ENCODE measurements at places on chromosomes 5 and 9.

DNA sequence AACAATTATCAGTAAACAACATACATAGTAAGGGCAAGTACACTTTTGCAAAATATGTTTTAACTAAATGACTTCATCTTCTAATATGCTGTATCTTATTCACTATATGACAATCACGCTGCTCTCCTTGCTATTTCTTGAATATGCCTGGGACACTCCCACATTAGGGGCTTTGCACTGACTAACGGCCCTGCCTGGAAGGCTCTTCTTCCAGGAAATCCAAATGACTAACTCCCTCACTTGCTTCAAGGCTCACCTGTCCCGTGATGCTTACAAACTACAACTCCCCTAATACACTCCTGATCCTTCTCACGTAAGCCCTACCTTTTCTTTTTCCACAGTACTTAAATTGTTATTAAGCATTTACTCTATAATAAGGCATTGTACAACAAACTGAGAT is 10.6 kb downstream of the ERP44 start:
- no peak for DNase-seq

DNA sequence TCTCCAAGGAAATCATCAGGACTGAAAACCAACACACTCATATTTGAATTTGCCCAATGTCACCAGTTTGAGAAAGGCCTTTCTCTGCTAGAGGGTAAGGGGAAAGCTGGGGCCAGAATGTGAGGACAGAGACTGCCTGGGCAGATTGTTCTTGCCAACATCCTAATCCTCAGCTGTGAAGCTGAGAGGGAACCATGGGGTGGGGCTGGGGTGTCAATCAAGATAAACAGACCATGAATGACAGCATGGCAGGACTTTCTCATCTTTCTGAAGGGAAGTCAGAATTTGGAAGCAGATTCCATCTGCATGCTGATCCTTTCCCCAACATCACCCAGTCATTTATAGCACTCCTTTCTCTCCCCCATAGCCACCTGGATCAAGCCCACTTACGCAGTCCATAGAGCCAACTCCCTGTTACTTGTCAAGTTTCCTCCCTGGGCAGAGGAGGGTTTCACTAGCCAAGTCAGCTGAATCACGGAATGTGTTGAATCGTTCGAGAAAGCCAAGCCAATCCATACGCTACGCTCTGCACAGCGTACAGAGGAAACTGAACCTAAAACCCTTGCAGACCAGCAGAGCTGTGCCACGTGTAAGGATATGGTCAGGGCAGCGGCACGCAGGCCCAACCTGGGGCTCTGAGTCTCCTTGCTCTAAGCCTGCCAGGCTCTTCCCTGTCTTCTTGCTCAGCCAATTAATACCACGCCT is 14.9 kb downstream of the GLDC start:
- DNase-seq: no peak

GRCh38 chr9:9893837-9894236 is 719.0 kb downstream of the PTPRD start:
- DNase-seq: peak; percentile 53

DNA sequence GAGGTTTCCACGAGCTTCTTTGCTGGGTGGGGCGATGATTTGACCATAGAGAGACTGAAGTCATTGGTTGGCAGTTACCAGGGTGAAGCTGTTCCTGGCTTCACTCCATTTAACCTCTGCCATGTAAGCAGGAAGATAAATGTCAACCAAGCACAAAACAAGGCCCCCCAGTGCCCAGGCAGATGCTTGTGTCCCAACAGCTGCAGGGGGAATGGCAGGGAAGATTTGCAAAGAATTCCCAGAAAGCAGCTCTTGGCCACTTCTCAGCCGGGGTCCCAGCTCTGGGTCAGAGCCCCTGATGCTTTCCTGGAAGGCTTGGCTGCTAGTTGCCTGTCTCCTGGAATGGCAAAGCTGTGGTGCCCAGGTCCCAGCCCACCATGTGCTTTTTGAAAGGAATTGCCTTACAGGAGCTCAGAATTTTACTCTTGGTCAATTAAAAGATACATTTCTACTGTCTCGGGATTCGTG is 383.4 kb downstream of the ENC1 start:
- DNase-seq: no peak

- DNase-seq: peak; percentile 60
Observed at GRCh38 chr9:5879419-5880181, 11.1 kb upstream of the MLANA start.

- no peak for DNase-seq
Observed at GRCh38 chr5:125446986-125447385, 700.5 kb upstream of the ZNF608 start.

DNA sequence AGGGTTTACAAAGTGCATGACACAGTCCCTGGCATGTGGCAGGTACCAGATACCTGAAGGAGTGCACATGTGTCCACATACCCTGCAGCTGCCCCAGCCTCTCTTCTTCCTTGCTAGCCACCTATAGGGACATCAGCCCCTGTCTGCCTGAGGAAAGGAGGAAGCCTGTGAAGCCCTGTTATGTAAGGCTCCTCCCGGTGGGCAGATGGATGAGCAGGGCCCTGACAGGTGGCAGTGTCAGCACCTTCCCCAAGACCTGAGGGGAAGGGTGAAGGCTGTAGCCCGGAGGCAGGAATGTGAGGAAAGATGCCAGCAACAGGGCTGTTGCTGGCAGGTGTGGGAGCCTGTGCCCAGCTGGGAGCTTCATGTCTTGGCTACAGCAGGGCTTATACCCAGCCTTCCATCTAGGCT is 21.7 kb downstream of the TCF7 start:
- no peak for DNase-seq

- no peak for DNase-seq
Observed at GRCh38 chr5:107184066-107184465, 486.7 kb downstream of the EFNA5 start.

GRCh38 chr5:39898731-39899130 is 474.0 kb upstream of the DAB2 start:
- DNase-seq: no peak

DNA sequence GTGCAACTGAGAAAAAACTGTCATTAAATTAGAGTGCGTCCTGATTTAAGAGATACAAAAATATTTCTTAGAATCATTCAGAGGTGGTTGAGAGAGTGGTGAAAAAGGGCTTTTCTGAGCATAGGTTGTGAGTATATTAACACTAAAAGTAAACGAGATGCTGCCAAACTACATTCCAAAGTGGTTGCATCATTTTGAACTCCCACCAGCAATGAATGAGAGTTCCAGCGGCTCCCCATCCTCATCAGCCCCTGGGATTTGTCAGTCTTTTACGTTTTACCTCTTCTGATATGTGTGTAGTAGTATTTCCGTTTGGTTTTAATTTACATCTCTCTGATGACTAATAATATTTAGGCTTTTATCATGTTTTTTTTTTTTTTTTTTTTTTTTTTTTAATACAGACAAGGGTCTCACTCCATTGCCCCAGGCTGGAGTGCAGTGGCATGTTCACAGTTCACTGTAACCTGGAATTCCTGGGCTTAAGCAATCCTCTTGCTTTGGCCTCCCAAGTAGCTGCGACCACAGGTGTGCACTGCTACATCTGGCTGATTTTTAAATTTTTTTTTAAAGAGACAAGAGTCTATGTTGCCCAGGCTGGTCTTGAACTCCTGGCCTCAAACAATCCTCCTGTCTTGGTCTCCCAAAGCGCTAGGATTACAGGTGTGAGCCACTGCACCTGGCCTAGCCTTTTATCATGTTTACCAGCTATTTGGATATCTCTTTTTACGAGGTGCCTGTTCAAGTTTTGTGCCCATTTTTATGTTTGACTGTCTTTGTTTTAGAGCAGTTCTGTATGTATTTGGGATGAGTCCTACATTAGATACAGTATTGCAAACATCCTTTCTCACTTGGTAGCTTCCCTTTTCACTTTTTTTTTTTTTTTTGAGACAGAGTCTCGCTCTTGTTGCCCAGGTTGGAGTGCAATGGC is 17.0 kb downstream of the PRRT1B start:
- DNase-seq: peak; percentile 12

- DNase-seq: peak; percentile 70
Observed at GRCh38 chr5:139458580-139459407, 3.7 kb downstream of the ECSCR start.

DNA sequence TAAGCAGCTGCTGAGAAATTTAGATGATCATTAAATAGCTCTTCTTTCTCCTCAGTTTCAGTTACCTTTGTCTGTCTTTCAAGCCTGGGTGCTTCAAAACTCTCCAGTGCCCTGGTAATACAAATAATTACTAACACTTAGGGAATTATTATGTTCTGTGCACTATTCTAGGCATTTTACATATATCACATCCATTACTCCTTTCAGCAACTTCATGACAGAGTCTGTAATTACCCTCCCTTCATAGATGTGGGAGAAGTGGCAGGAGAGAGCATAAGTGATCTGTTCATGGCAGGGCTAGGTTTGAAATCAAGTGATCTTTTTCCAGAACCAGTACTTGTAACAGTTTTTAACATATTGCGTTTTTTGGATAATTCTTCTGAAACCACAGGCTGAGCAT is 32.0 kb downstream of the MAN2A1 start:
- DNase-seq: no peak

GRCh38 chr5:106649031-106649430 is 1021.7 kb downstream of the EFNA5 start:
- DNase-seq: no peak

DNA sequence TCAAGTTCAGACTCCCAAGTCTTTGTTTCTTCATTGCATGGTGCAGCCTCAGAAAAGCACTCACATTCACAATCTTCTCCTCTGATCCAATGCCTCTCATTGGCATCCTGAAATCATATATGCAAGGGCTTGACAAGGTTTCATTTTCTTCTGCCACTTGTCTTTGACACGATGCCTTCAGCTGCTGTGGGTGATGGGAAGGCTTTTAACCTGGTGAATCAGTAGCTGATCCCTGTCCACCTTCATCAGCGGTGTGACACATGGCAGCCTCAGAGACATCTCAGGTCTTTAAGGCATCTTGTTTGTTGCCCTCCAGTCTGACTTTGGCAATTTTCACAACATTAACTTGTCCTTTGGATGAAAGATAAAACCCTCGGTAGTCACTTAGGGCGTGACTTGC is 147.2 kb downstream of the PRELID2 start:
- DNase-seq: no peak

DNA sequence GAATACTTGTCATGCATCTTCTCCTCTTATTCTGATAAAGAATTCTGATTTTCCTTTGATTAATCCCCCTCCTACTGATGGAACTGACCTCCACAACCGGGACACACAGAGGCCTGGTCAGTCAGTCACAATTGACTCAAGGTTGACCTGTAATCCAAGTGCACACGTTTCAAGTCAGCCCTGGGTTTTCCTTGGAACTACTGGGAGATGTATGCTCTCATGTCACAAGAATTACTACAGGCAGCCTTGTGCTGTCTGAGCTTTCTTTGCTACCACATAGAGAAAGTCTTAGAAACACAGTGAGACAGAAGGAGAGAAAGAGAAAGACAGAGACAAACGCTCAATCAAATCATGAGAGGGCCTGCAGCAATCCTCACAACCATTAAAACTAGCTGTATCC is 345.8 kb downstream of the PDE4D start:
- no peak for DNase-seq

DNA sequence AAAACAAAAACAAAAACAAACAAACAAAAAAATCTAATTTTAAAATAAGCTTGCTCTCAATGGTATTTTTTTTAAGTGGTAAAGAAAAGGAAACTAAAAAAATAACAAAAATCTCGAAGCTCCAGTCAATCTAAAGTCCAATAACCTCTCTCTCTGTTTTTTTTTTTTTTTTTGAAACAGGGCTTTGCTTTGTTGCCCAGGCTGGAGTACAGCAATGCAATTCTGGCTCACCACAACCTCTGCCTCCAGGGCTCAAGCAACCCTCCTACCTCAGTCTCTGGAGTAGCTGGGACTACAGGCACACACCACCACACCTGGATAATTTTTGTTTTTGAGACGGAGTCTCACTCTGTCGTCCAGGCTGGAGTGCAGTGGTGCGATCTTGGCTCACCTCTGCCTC is 25.9 kb upstream of the GLDC start:
- DNase-seq: no peak

GRCh38 chr5:119200795-119201194 is 129.9 kb downstream of the DMXL1 start:
- no peak for DNase-seq

GRCh38 chr5:162174358-162174974 is 106.9 kb downstream of the GABRG2 start:
- no peak for DNase-seq

DNA sequence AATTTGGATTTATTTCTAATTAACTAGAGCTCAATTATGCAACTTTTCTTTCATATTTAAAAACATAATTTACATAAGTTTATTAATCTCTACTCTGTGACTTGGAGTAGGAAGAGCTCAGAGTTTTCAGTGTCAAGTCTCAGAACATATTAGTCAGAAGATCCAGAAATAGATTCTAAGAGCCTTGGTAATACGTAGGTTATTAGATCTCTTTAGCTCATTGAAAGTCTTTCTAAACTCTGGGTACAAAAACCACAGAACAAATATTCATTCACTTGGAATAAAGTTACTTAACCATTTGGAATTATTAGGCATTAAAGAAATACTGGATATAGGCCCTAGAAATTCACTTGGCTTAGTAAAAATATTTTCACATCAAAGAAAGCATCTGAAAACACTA is 26.3 kb upstream of the ISCA1 start:
- DNase-seq: no peak
